ENCODE measurements at places on chromosomes 4 and X.

DNA sequence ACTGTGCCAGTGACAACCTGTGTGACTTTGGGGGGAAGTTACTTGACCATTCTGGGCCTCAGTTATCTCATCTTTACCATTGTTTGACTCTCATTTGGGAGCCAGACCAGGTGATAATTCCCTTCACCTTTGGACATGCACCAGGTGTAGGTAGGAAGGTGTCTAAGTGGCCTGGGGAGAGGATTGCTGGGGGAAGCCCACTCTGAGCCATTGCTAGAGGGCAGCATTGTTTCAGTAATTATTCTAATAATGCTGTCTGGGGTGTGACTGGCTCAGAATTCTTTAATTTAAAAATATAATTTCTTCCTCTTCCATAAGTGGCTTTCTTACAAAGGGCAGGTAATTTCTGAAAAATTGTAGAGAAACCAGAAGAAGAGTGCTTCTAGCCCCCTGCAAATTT, 104.3 kb downstream of the RTL9 start:
- no peak for DNase-seq

GRCh38 chrX:45524296-45524695, 323.6 kb upstream of the DIPK2B start:
- DNase-seq, result no peak

- DNase-seq, result no peak
These were observed 6.5 kb downstream of the WFS1 start for GRCh38 chr4:6275898-6276806.

DNA sequence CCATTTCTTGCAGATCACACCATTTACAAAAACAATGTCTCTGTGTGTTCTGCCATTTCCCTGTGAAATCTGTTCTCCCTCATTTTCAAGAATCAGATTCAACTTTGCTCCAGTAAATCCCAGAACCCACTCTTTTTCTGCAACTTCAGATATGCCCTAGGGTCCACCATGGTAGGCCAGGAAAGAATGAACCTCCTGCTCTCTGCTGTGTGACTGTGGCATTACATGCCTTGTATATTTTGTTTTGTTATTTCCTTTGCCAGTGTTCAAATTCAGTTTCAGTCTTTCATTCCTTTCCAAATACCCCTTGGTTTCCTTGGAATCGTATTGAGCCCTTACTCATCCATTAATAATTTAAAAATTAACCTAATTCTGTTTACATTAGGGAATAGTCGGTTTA, 290.2 kb upstream of the VCX start:
- no peak for DNase-seq

DNA sequence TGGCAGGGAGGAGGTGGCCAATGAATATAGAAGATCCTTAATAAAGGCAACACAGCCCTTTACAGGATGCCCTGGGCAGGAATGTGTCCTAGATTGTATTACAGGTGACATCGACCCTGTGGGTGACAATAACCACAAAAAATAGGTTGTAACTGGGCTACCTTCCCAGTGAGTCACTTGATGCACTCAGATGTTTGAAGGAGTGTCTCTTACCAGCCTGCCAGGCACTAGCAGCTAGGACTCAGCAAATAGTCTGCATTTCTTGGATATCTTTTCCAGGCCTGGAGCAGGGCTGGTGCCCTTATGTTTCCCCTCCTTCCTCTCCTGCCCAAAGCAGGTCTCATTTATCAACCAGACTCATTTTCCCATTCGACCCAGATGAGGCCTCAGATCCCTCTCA, 50.9 kb upstream of the TMEM164 start:
- no peak for DNase-seq

DNA sequence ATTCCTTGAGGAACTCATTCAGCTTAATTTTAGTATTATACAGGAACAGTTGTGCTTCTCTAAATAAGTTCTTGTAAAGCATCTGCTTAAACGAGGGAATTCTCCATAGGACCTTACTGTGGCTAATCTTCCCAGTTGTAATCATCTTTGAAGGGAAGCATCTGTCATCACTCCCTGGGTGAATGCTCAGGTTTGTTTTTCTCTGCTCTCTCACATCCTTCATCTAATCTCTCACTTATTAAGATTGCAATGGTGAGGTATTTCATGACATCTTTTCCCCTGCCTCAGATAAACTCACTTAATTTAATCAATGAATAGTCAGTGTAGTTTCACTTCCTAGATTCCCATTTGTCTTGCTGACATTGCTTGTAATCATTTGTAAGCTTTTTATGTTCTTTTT, 121.8 kb upstream of the ADAMTS3 start:
- no peak for DNase-seq

DNA sequence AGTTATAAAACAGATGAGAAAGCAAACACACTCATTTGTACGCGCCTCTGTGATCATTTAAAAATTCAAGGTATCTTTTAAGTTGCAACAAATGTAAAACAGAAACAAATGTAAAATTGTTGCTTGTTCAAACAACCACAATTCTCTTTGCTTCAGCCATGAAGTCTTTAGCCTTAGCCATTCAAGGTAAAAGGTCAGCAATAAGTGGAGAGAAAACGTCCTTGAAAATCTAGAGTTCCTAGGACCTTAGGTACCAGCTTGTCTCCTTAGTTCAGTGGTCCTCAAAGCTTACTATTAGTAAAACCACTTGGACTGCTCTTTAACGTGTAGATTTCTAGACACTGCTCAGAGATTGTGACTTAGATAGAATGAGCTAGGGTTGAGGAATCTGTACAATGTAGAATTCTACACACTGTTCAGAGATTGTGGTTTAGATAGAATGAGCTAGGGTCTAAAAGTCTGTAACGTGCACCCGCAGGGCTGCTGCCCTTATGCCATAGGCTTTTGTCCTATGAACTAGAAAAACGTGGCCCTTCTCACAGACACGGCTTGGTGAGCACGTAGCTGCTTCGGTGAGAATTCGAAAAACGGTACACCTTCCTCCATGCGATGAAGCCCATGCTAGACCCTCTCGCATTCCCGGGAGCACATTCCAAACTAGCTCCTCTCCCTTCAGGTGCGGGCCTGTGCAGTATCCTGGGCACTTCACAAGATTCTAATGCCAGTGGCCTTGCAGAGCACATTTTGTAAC, 1.7 kb downstream of the PLAC8 start:
- DNase-seq, result peak; percentile 33

- no peak for DNase-seq
These were observed 145.3 kb downstream of the MID1 start for GRCh38 chrX:10474913-10475568.

DNA sequence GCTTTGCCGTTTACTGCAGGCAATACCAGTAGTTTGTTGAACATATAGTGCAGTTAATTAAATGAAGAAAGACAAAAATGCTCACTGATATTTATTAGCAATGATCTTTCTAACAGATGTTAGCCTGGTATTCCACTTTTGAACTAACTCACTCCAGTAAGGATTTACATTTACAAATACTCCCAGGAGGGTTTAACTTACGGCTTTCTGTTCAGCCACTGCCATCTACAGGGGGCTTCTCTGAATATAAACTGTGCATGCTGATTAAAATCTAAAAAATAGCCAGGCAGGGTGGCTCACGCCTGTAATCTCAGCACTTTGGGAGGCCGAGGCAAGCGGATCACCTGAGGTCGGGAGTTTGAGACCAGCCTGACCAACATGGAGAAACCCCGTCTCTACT, 2.2 kb upstream of the SRD5A3 start:
- no peak for DNase-seq

DNA sequence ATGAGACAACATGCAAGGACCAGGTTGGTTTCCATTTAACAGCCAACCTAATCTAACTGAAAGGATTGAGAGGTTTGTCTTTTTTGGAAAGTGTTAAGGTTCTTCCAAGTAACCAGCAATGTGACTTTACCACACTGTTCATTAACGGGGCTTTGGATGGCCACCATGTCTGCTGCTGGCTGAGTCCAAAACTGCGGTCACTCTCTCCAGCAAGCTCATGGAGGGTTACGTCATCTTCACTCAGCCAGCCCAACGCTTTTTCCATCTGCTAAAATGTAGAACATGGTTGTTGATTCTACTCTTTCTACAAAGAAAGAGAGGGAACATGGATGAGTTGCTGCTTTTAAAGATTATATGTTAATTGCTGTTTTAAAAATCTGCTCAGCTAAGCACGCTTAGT, 11.0 kb downstream of the PKD2 start:
- no peak for DNase-seq

DNA sequence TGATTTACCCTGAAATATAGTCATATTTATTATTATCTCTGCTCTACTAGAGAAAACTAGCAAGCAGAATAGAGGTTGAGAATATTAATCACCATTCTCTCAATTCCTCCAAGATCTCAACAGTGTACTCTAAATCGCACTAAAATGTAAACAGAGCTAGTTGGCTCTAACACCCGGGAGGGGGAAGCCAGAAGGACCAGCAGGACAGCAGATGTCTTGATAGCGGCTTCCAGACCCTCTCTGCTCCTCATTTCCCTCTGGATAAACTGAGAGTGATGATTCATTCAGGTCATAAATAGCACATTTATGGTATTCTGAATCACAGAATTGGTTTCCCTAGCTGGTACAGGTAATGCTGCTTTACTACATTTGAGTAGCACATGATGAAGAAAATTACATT, 82.5 kb downstream of the TBC1D9 start:
- DNase-seq, result no peak

GRCh38 chrX:48956728-48957414, 536 bp downstream of the OTUD5 start:
- DNase-seq, result peak; percentile 65

DNA sequence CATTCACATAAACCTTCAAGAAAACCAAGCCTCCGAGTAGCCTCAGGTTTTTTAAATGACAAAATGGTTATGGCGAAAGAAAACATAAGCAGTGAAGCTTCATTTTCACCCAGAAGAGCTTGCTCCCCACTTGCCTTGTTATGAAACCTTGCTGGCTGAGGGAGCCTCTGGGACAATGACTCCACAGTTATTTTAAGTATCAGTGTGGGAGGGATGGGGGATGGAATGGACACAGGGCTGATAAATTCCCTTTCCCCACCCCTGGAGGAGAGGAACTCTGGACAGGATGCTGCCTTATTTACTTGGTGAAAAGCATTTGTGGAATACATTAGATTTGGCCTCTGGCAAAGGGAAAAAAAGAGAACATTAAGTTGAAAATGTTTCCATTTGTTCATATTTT, 220.7 kb upstream of the CNKSR2 start:
- DNase-seq, result no peak

- DNase-seq, result no peak
These were observed 3.7 kb downstream of the HHIP start for GRCh38 chr4:144649646-144650045.

DNA sequence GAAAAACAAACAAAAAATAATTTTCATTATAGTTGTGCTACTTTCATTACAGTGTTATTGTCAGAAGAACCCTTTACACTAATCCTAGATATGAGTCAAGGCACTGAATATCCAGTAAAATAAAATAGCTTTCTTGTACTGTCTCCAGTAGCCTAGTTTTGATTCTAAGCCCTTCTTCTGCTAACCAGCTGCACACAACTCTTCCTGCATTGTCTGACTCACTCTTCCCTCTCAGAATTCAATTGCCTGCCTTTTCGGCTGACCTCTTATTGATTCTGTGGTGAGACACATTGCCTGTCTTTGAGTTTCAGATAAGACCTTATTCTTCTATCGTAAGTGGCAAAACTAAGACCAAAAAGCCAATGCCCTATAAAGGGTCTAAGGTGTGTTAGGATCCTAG, 26.7 kb upstream of the PCDH18 start:
- no peak for DNase-seq

GRCh38 chrX:11703855-11704254, 38.1 kb upstream of the ARHGAP6 start:
- no peak for DNase-seq

DNA sequence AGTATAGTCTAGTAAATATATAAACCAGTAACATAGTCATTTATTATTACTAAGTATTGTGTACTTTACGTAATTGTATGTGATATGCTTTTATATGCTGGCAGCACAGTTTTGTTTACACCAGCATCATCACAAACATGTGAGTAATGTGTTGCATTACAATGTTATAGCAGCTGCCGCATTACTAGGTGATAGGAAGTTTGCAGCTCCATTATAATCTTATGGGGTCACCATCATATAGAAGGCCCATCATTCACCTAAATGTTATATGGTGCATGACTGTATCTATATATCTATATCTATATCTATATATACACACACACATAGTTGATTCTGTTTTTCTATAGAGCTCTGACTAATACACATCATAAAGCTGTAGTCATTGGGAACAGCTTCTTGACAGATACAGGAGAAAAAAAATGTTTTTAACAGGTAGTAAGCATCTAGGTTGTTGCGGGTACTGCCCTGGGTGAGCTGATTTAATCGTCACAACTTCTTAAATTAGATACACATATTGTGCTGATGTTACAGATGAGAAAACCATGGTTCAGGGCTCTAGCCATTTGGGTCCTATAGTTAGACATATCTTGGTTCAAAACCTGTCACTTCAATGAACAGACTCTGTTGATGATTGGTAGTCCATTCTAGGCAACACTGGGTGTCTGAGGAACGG, 77.9 kb downstream of the CLNK start:
- DNase-seq, result no peak

DNA sequence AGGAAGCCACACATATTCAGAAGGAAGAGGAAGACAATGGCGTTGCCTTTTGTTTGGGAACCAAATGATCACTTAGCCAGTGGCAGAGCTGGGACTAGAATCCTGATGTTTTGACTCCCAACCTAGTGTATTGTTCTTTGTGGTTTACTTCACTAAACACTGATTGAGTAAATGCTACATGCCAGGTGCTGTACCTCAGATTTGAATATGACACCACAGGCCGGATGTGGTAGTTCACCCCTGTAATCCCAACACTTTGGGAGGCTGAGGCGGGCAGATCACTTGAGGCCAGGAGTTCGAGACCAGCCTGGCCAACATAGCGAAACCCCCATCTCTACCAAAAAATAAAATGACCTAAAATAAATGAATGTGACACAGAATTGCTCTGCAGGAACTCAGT, 8.4 kb downstream of the NDUFA1 start:
- DNase-seq, result peak; percentile 27

DNA sequence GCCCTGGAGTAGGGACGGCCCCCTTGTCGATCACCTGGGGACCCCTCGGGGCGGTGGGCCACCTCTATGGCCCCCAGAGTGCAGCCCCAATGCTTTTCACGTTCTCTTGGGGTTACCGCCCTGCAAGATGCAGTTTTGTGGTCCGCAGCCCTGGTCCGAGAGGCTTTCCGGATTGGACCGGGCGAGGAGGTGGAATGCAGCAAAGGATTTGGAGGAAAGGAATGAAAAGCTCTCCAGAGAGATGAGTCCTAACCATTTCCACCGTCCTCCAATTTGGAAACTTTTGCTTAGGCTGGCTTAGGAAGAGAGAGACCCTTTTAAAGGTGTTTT, 601 bp downstream of the SLC25A43 start:
- DNase-seq, result no peak

GRCh38 chr4:178414042-178414441, 971.8 kb upstream of the AGA start:
- DNase-seq, result no peak

GRCh38 chr4:92172203-92172602, 131.6 kb upstream of the GRID2 start:
- DNase-seq, result no peak

GRCh38 chr4:121156822-121157769, 7.0 kb downstream of the TNIP3 start:
- peak; percentile 34 for DNase-seq
